Stimulated activated CD8-positive, alpha-beta memory T cell treated with anti-CD3 and anti-CD28 coated beads, Interleukin-15, amount 100 ng/mL, for 24 hours (primary cell): ENCODE measurements at places on chromosomes 3 and 15.

DNA sequence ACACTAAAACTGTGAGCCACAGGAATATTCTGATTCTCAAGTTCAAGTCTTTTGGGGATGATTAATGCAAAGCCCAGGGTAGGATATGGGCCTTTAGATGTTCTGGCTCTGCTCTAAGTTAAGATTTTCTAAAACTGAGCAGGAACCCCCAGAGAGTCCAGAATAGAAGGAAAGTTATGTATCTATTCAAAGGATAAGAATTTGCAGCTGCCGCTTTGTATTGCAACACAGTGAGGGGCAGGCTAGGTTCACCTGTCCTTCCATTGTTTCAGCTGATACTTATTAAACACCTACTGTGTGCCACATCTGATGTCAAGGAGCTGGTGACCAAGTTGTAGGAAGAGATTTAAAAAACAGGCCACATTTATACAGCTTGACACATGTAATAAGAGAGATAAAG lies 290.4 kb downstream of the MAGI1 start:
- DNase-seq = no peak

DNA sequence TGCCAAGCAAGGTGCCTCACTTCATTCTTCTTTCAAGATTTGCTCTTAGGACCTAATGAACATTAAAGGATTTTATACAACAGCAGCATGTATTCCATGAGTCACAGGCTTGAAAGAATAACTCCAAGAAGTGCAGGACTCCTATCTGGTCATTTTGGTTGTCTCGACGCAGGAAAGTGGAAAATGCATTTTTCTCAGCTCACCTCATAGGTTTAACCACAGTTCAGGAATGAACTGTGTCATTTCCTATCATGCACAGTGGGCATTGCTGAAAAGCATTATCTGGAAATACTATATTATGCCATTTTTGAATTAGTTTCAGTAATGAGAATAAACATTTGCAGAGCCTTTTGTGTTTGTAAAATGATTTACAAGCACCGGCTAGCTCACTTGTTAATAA lies 98.7 kb upstream of the BFSP2 start:
- no peak for DNase-seq

GRCh38 chr3:3280396-3280795 lies 100.9 kb upstream of the CRBN start:
- no peak for DNase-seq

DNA sequence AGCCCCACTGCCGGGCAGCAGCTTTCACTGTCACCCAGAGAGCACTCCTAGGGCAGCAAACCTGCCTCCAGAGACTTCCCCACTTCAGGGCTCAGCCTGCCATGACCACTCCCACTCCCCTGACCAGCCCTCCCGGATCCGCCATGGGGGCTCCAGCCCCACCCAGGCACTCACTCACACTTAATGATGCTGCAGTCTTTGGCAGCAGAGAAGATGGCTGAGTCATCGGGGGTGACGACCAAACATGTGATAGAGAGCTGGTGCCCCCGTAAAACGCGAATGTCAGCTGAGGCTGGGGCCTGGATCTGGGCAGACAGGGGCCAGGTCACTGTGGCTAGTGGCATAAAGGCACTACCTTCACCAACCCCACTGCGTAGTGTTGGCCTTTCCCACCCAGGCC lies 4.7 kb downstream of the RRP9 start:
- no peak for DNase-seq

GRCh38 chr15:66169625-66170024 lies 83.9 kb downstream of the MEGF11 start:
- DNase-seq = no peak

- DNase-seq = no peak
Observed at GRCh38 chr3:128237348-128238183, 84.3 kb downstream of the EEFSEC start.

DNA sequence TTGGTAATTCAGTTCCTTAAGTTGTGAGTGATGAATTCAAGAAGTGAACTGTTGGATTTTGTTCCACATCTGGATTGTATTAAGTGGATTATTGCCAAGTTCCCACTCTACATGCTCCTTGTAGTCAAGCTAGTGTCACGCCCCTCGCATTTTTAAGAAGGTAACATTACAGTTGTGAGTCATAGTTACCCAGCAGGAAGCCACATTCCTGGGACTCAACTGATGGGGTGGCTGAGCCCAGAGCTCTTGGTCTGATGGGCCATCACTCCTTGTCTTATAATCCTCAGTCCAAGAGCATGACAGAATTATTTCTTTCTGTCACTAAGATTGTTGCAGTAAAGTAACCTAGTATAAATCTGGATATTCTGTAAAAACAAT lies 102.7 kb downstream of the PTPRG start:
- DNase-seq = no peak

- no peak for DNase-seq
Observed at GRCh38 chr3:102085431-102086176, 236.3 kb downstream of the NFKBIZ start.

DNA sequence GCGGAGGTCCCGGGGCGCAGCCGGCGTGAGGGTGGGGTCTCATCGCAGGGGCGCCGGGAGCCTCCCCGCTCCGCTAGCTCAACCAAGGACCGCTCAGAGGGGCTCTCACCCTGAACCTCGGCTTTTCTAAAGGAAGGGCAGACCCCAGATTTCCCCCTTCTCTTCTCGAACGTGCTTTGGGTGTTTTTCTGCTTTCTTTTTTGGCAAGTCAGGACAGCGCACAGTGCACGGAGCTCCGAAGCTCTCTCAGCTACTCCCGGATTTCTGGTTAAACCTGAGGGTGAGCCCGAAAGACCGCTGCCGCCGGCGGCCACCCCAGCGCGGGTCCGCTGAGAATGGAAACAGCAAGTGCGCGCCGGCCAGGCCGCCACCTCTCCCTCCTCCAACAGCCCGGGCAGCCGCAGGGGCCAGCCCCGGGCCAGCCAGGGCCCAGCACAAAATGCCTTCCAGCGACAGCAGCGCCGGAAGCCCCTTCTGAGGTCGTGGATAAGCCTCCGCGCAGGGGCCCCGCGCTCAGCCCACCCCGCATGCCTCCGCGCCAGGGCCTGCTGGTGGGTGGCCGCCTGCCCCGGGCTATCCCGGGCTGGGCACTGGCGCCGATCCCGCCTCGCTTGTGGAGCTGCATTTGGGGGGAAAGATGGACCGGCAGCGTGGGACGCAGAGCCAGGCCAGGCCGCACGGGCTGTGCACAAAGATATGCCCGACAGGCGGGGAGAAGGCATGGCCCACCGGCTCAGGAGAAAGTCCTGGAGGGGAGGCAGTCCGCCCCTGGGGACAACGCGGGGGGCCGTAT lies 8.2 kb upstream of the OCA2 start:
- no peak for DNase-seq

- no peak for DNase-seq
Observed at GRCh38 chr3:79488407-79488806, 279.4 kb downstream of the ROBO1 start.

DNA sequence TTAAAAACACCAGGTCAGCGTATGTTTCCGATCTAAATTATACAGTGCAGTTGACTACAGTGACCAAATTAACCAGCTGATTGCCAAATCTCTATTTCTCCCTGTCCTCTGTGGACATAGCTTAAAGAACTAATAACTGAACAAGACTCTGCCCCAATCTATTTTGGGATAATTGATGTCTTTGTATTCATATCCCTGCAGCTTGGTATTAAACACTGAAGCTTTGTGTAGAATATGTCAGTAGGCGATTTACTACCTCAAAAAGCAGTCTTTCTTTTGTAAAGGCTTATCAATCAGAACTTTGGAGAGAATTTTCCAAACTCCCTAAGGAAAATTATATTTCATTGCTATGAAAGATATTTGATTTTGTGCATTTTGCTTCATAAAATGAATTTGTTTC lies 258.2 kb downstream of the SOX2 start:
- no peak for DNase-seq

DNA sequence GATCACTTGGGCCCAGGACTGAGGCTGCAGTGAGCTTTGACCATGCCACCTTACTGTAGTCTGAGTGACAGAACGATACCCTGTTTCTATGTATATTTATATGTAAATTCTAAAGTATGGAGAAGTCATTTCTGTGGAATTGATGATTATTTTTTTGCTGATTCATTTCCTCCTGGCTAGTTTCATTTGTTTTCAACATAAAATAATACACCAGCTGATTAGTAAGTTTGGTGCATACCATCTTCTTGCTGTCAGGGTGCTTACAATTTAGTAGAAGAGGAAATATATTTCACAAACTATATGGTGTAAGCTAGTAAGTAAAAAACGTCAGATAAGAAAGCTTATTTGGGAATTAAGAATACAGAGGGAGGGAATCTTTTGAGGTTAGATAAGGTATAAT lies 36.0 kb downstream of the SLC25A26 start:
- DNase-seq = no peak

DNA sequence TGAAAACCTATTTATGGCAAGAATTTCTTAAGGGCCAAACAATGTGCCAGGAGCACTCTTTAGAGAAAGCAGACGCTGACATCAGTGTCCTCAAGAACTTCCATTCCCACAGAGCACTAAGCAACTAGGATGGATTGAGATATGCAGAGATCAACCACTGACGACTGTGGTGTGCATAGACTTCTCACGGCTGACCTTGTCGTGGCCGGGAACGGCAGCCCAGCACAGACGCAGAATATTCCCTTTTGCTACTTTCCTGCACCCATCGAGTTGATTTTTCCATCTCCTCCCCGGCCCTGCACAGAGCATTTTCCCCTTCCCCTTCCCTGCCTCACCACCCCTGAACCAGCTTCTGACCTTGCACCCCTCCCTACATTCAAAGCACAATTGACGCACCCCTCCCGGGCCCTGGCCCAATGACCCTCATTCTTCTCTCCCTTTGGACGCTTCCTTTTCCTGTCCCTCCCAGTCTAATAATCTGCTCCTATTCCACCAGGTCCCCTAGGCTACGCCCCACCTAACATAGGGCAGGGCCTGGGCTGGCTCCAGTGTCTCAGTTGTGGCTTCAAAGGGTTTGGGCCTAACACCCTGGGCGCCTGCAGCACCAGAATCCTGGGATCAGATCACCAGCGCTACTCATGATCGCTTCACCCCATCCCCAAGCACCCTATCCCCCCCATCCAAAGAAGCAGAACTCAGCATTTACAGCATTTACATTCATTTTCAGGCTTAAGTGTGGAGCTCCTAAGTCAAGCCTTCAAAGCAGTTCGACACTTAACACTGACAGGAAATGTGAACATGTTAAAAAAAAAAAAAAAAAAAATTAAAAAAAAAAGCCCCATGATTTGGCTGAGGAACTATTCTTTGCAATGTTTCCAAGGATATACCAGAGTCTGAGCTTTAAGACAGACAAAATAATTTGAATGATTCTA lies 151.2 kb downstream of the FOXP1 start:
- no peak for DNase-seq

DNA sequence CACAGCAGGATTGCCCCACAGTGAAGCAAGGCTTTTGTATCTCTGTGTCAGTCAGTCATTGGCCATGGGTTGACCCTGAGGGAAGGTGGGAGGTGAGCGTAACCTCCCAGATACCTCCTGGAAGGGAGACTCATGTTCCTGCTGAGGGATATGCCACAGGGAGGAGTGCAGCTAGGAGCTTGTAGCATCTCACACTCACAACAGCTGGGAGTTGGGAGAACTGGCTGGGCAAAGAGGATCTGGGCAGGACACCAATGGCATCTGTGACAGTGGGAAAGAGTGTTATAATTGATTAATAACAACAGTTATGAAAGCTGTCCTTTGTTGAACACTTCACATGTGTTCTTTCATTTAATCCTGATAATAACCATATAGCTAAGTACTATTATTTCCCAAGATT lies 171.0 kb downstream of the TLE3 start:
- DNase-seq = no peak

GRCh38 chr15:74642348-74642733 lies 26.7 kb downstream of the CLK3 start:
- no peak for DNase-seq

GRCh38 chr3:46670891-46671427 lies 22.5 kb downstream of the ALS2CL start:
- DNase-seq = no peak

DNA sequence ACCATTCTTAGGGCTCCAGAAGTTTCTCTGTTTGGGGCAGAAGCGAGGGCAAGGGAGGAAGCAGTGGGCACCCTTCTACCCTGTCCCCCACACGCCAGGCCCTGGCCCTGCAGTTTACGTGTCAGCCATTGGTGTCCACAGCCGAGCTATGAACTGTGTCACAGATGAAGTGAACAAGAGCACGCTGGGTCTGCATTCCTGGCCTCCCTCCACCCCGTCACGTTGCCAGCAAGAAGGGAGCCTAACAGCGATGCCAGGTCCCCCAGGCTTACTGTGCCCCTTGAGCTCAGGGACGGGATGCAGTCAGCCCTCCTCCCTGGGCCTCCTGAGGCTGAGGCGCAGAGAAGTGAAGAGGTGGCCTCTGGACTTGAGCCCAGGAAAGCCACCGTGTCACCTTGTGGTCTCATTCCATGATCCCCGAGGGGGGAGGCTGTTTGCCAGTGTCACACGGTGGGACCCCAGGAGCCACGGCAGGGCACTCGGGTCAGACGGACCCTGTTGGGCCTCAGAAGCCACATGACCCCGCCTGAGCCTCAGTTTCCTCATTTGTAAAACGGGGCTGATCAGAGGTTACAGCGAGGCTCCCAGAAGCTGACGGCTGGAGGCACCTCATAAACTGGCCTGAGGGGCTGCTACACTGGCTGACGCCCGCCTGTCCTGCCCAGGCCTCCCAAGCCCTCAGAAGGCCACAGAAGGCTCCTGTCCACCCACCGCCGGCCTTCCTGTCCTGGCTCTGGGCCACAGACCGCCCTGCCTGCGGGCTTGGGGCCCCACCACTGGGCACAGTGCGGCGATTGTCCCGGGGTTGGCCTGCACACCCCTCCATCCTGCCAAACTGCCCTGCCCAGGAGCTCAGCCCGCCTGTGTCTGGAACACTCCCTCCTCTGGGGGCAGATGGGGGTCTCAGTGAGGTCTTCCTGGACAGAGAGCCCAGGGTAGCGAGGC lies 18.6 kb downstream of the IQSEC1 start:
- no peak for DNase-seq

DNA sequence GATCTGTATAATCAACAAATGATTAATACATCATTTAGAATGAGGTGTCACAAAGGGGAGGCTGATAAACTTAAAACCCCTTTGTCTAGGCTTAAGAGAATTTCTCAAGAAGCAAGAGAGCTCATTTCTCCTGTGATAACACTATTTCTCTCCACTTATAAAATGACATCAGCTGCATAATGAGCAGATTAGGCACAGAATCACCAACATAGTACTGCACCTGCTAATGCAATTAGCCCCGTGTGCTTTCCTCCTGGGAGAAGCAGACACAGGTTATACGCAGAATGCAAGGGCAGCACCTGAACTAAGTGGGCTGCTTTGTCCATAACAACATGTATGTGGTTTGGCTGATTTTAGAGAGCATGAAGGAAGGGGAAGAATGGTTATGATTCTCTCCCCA lies 515.3 kb upstream of the CFAP20DC start:
- DNase-seq = no peak
